Left forelimb (tissue), 1 donor: ENCODE measurements at places on chromosomes 16 and 17.
A peak's percentile ranks its signal among the peaks of the same experiment; 100 is the strongest.

GRCh38 chr17:64938925-64939474 is 19.7 kb upstream of the LRRC37A3 start:
- DNase-seq, result no peak

DNA sequence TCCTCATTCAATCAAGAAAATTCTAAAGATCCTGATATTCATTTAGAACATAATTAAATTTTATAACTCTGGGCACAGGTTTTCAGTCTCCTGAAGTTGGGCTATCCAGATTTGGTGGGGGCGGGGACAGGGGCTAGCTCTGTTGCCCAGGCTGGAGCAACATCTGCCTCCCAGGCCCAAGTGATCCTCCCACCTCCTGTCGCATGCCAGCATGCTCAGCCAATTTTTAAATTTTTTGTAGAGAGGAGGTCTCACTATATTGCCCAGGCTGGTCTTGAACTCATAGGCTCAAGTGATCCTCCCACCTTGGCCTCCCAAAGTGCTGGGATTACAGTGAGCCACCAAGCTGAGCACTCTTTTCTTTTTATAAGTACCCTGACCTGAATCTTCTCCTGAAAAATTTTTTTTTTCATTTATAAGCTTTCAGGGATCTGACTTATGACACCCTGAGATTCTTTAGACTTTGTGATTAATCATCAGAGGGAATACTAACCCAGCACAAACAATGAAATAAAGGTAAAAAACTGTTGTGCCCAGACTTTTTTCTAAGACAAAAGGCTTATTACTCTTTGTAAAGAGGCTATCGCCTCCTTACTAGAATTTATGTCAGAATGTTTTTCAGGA is 62.6 kb downstream of the TUBD1 start:
- DNase-seq, result no peak

DNA sequence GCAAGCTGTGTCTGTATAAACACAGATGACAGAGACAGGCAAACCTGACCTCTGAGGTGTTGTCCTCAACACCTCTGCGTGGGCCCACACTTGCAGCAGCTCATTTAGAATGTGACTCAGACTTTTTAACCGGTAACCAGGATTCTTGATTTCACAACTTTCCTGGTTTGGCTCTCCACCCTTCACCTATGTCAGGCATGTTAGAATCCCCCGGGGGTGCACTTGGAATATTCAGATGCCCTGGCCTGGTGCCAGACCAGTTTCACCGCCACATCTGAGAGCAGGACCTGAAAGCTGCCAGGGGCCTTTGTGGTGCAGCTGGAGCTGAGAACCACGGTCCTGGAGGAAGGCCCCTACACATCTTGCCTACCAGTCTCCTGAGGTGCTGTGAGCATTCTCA is 4.8 kb downstream of the DHODH start:
- DNase-seq, result no peak

DNA sequence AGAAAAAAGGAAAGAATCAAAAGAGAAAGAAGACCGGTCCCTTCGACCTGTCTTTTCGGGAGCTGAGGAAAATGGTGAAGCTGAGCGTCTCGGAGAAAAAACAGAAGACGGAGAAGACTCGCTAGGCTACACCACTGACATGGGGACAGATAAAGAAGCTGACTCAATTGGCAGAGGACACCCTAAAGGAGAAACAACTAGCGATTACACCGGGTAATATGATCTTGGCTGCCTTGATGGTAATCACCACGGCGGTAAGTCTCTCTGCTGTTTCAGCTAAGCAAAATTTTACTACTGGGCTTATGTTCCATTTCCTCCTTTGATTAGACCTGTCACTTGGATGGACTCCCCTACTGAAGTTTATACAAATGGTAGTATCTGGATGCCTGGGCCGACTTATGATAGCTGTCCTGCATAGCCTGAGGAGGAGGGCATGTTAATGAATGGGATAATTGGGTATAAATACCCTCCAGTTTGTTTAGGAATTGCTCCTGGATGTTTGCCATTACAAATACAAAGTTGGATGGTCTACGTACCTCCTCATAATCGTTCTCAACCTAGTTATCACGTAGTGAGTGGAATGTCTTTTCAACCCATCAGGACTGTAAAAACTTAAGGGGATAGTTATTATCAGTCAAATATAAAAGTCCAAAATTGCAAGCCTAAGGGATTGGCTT is 24.1 kb downstream of the ALOX15B start:
- no peak for DNase-seq

- DNase-seq, result no peak
Observed at GRCh38 chr16:72673118-72673517, 374.8 kb downstream of the ZFHX3 start.

DNA sequence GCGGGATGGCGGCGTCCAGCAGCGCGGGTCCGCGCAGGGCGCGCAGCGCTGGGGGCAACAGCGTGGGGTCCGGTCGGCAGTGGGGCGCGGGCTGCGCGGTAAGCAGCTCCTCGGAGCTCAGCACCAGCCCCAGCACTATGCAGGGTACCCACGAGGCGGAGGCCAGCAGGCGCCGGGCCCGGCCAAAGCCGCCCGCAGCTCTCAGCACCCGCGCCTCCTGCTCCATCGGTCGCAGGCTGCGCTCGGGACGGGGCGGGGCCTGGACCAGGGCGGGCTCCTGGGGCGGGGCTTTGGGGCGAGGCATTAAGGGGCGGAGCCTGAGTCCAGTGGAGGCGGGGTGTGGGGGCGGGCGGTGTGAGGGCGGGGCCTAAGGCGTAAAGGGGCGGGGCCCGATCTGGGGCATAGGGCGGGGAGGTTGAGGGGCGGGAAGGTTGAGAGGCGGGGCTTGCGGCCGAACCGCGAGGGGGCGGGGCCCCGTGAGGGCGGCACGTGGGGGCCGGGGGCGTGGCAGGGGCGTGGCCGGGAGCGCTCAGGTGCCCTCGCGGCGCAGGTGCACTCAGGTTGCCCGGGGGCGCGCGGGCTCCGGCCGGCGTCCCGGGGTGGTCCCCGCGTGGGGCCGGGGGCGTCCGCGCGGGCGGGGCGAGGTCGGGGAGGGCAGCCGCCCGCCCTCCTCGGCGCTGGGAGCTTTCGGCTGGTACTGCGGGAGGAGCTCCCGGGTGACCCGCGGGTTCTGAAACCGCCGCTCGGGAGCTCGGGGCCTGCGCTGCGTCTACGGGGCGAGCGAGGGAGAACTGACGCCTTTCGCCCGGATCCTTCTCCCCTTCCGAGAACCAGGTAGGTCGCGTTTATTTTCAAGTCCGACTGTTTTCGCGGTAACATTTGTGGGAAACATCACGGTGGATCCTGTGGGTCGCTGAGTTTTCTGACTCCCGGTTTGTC is 1.4 kb upstream of the SLC22A31 start:
- peak; percentile 71 for DNase-seq

DNA sequence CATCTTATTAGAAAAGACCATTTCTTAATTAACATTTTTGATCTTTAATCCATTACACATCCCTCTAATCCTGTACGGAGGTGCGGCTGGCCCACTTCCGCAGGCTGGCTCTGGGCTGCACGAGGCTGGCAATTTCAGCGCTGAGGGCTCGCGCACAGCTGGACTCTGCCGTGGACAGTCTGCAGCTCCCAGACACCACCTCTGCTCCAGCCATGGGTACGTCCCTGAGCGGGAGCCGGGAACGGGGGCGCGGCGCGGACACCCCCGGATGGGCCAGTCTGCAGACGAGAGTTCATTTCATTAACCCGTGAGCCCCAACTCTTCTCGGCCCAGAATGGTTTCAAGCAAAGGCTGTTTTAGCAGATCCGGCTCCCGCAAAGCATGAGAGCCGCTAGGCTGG is 87.9 kb downstream of the ZNF423 start:
- no peak for DNase-seq

DNA sequence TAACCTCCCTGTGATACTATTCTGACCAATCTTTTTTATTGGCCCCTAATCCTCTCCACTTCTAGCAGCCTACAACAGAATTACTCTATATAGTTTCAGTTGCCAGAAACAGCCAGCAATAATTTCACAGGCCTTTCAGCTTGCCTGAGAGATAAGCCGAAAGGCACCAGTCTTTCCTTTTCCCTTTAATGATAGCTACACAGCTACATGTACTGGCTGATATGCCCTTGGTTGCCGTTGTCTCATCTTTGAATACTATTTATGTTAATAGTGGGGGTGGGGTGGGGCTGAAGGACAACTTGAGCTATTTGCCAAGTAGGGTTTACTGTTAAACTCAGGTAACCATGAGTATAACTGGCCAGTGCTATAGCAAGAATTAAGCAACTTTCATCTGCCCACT is 35.8 kb upstream of the RASL10B start:
- DNase-seq, result no peak

DNA sequence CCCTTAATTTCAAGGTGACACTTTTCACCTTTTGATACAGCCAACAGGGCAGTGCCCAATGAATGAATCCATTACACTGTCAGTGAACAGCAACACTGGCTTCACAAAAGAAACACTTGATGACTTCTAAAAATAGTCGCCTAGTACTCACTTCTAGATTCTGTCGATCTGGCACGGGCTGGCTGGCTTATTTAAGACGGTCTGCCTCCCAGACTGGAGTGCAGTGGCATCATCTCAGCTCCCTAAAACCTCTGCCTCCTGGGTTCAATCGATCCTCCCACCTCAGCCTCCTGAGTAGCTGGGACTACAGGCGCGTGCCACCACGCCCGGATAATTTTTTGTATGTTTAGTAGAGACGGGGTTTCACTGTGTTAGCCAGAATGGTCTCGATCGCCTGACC is 1.9 kb downstream of the NDUFAB1 start:
- DNase-seq, result no peak

DNA sequence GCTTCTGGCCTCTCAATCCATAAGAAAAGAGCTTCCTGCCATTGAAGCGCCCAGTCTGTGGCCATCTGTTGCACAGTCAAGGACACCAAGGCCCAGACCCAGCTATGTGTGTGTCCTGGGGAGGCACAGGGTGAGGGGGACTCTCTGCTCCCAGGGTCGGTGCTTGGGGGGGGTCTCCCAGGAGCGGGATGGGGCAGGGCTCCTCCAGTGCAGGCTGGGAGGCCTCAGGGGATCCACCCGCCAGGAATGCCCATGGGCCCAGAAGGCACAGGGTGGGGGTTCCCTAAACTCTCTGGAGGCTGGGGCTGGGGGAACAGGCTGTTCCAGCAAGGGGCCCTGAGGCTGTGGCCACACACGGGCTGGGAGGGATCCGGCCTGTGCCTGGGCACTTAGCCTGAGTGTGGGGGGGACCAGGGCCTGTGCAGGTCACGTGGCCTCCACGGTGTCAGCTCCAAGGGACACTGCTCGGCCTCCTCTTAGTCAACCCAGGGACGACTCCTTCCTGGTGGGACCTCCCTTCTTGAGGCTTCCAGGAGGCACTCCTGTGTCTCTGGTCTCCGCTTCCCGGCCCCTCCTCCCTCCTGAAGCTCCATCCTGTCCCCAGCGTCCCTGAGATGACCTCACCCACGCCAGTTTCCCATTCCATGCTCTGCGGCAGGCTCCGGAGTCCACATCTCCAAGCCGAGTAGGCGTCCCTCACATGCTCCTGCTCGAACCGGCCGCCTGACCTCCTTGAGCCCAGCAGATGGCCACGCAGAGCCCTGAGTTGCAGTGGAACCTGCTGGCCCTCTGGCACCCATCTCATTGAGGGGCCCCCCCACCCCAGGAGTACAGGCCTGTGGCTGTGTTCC is 23.1 kb upstream of the BAHCC1 start:
- DNase-seq, result no peak

GRCh38 chr17:40696651-40697072 is 6.9 kb downstream of the KRT24 start:
- DNase-seq, result no peak
